ENCODE measurements at places on chromosomes 3 and 15. TPM values are rescaled to one million over a fixed set of nuclear protein-coding genes. Genes with fewer than 3 reads are reported as not detected.

The CHAC1 gene
- total RNA-seq: 19.8 TPM

The CPNE9 gene
- not detected for total RNA-seq

The CFAP100 gene
- not detected for total RNA-seq

The TAGLN3 gene
- total RNA-seq: 1.2 TPM

The HRG gene
- total RNA-seq: not detected

- DNase-seq: no peak
Measured at GRCh38 chr3:47042231-47042791, 62.8 kb downstream of the NBEAL2 start.

GRCh38 chr3:484341-484740, 287.8 kb downstream of the CHL1 start:
- DNase-seq: no peak

- no peak for DNase-seq
Measured at GRCh38 chr3:14811684-14812083, 7.1 kb upstream of the FGD5 start.

- no peak for DNase-seq
Measured at GRCh38 chr3:173000553-173000952, 140.5 kb downstream of the SPATA16 start.

DNA sequence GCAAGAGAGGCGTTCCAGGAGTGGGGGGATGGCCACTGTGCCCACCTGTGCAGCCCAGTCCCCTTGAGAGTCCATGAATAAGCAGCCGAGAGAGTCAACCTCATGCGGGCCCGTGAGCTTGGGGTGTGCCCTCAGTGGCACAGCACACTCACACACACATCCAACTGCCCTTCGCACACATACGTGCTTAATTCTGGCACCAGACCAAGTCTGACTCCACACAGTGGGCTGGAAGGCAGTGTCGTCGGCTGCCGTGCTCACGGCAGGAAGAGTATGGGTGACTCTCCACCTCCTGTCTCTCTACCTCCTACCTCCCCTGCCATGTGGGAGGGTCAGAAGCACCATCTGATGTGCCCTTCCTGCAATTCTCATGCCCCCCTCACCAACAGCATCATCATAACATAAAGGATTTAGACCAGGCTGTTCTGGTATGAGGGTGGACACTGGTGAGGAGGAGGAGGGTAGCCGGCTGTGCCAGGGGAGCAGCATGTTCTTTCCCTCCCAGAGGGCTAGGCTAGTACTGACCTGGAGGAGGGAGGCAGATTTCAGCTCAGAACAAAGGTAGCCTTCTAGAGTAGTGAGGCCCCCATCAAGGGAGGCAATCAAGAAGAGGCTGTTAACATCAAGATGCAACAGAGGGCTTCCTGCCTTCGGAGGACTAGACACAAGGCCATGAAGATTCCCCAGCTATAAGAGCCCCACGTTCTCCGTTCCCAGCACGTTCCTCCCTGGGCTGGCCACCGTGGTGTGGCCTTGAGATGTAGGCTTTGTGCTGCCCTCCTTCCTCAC, 5.3 kb upstream of the STRA6 start:
- DNase-seq: no peak

- no peak for DNase-seq
Measured at GRCh38 chr3:51380601-51381332, 4.3 kb upstream of the MANF start.

- DNase-seq: no peak
Measured at GRCh38 chr15:66894986-66895780, 170.2 kb upstream of the SMAD3 start.

GRCh38 chr3:108528459-108529252, 18.3 kb upstream of the MYH15 start:
- no peak for DNase-seq

Measured in activated naive CD4-positive, alpha-beta T cell treated with anti-CD3 and anti-CD28 coated beads for 36 hours (primary cell).